Mucosa of descending colon (tissue), 3 donors: ENCODE measurements at places on chromosomes 3 and 15.

- DNase-seq, result no peak
These were observed 32.9 kb downstream of the TBC1D2B start for GRCh38 chr15:78044407-78045155.

GRCh38 chr3:112114576-112115160 is 18.4 kb downstream of the GCSAM start:
- DNase-seq, result no peak

DNA sequence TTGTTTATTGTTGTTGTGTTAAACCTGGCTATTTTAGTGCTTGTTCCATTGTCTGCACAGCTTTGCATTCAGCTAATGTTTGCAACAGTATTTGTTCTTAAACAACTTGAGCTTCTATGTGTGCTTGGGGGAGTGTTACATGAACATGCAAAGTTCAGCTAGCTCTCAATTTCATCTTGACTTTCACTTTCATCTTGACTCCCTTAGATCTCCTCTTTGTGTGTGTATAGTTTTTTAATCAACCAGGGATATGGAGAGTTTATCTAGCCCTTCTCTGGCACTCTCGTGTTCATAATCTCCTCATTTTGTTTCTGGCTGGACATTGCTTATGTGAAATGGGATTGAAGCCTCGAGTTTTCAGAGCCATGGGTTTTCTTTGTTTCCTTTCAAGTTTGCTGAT is 212.4 kb upstream of the ZBTB20 start:
- no peak for DNase-seq

GRCh38 chr3:6439226-6439625 is 421.7 kb upstream of the GRM7 start:
- DNase-seq, result no peak

GRCh38 chr15:35673093-35673684 is 127.2 kb upstream of the DPH6 start:
- no peak for DNase-seq

DNA sequence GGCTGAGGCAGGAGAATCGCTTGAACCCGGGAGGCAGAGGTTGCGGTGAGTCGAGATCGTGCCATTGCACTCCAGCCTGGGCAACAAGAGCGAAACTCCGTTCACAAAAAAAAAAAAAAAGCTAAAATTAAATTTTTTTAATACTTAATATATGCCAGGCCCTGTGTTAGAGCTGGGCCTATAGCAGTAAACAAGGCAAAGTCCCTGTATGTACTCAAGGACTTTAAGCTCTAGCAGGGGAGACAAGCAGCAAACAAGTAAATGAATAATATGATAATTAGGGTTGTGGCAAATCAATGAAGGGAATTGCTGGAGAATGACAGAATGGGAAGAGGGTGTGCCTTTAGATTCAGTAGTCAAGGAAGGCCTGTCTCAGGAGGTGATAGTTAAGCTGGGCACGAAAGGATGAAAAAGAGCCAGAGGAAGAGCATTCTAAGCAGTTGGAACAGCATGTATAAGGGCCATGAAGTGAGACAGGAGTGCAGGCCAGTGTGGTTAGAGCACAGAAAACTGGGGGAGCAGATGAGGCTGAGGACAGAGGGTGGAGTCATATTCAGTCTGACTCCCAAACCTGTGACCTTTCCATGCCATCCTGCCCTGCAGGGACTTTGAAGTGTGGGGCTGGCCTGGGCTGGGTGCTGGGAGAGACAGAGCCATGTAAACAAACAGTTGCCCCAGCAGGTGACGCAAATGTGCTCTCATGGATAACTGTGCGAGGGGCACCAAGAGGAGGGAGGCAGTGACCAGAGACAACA is 6.6 kb upstream of the RAF1 start:
- DNase-seq, result no peak

- no peak for DNase-seq
These were observed 15.9 kb upstream of the ALDH1A2 start for GRCh38 chr15:58081456-58081855.
